ENCODE measurements at places on chromosomes 13 and 19.
A peak's percentile ranks its signal among the peaks of the same experiment; 100 is the strongest.

- no peak for DNase-seq
Measured at GRCh38 chr13:59337070-59337469, 826.7 kb downstream of the DIAPH3 start.

DNA sequence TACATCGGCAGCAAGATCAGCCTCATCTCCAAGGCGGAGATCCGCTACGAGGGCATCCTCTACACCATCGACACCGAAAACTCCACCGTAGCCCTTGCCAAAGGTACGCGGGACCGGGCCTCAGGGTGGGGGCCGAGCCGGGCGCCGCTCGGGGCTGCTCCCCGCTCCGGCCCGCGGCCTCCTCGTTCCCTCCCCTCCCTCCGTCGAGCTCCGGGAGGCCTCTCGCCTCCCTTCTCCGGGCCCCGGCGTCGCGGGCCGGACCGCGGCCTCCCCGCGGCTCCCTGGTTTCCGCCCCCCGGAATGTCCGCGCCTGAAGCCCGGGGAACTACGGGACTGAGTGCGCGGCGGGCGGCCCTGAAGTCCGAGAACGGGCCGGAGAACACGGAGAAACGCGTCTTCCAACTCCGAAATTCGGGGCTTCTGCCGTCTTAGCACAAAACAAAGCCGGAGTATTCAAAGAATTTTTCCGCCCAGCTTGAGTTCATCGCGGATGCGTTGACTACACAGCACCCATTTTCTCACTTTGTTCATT is 423 bp downstream of the LSM14A start:
- no peak for DNase-seq

DNA sequence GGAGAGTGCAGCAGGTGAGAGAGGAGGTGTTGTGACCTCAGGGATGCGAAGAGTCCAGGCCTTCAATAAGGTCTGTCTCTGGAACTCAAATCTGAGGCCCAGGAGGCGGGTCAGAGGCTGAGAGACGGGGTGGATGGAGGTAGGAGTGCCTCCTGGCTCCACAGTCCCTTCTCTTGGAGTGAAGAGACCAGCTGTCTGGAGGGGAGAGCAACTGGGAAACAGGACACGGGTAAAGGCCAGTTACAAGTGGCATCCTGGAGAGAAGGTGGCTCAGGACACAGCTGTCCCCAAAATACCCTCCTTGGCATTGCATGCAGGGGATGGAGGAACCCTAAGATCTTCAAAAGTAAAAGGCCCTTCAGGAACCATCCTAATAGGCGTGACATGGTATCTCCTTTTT is 19.2 kb downstream of the PDE4A start:
- DNase-seq: no peak

- peak; percentile 92 for DNase-seq
Measured at GRCh38 chr13:102394158-102395053, 7.4 kb downstream of the FGF14 start.

DNA sequence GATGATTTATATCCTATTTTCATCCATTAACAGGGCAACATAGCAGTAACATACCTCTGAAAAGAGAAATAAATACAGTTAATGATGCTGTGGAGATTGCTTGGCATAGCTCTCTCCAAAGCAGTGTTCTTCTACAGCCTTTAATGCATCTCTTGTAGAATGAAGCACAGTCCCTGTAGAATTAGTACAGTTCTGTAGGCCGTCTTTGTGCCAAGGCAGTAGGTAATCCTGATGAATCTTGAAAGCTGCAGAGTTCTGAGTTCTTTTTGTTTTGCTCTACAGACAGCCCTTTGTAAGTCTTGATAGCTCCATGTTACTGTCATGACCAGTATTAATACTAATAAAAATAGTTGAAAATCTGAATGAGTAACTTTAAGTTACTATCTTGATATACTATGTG is 184.2 kb downstream of the MAB21L1 start:
- DNase-seq: no peak

DNA sequence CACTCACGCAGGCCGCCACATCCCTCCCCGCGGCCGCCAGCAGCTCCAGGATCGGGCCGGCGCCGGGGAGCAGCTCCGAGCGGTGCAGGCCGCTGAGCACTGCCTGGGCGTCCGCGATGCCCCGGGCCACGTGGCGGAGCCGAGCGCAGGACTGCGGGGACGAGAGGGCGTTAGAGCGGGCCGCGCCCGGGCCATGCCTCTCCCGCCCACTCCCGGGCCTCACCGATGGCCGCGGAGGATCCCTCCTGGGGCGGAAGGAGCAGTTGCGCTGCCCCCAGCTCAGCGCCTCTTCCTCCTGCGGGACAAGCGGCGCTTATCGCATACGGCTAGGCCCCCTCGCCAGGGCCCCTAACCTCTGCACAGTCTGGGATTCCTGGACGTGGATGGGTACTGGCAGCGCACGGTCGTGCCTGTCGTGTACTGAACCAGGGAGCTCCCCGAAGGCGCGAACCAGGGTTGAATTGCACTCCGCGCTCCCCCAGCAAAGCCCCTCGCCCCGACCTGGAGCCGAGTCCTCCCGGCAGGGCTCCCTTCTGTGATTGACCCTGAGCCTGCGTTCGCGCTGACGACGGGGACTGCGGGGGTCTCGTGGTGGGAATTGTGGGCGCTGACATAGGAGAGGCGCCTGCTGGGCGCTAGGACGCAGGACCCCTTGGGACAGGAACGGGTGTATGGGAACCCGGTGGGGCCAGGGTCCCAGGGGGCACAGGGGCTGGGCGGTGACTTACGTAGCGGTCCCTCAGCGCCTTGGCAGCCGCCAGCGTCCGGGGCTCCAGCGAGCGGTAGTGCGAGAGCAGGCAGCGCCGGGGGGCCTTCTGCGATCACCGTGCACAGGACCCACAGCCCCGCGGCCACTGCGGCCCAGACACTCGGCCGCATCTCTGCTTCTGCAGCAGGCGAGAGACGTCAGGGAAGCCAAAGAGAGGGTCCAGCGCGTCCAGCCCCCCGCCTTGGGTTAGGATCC is 673 bp downstream of the IFNL4 start:
- no peak for DNase-seq

GRCh38 chr19:50549059-50549926 is 18.9 kb downstream of the LRRC4B start:
- no peak for DNase-seq

DNA sequence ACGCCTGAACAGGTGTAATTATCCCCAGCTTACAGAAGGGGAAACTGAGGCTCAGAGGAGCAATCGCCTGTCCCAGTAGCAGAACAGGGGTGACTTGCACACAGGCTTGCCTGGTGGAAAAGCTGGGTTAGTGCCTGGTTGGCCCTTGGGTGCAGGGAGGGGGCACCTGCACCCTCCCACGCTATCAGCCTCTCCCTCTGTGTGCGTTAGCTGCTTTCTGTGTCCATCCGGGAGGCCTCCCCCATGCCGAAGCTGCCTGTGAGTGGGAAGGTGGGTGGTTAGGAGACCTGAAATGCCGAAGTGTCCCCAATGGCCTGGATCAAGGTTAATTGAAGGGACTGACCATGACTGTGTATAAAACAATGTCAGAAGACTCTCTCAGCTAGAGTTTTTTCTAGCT is 295.0 kb downstream of the ZNF536 start:
- no peak for DNase-seq

- DNase-seq: no peak
Measured at GRCh38 chr13:30802501-30802900, 67.2 kb downstream of the ALOX5AP start.

GRCh38 chr13:57991041-57991440 is 359.5 kb downstream of the PCDH17 start:
- DNase-seq: no peak

- DNase-seq: no peak
Measured at GRCh38 chr13:27634791-27635190, 13.1 kb downstream of the POLR1D start.

DNA sequence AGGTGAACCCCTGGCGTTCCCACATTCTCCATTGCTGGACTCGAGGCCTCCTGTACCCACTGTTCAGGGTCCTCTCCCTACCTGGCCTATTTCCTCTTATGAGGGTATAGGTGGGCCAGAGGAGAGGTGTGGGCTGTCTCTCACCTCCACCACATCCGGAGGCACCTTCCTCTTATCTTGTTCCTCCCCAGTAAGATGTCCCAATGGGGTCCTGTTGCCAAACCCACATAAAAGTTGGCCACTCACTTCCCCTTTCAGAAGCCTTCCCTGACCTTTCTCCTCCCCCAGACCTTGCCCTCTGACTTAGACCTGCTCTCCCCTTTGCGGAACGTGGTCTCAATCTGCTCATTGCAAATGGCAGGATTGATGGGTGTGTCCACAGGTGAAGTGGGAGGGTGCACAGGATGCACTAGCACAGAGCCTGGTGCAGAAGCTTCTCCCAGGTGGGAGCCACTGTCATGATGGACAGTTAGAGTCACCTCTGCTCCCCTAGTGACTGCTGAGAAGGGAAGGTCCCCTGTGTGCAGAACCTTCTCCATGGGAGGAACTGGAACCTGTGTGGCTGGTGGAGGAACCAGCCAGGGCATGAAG is 1.3 kb downstream of the CYP4F3 start:
- DNase-seq: no peak

DNA sequence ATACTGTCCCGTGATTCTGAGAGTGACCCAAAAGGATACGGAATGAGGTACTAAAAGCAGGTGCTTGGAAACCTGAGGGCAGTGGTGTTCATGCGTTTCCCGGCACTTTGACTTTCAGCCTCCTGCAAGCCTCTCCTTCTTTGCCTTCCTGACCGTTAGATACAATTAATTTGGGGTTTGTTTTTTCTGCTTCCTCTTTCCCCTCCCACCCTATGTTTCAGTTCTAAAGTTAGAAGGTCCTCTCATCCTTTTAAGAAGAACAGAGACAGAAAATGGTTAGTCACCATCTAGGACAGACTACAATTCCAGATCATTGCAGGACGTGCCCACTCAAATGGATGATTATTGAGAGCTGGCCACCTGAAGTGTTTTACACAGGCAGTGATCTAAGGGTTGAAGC is 1.8 kb upstream of the LILRB4 start:
- DNase-seq: no peak

GRCh38 chr19:30336290-30336689 is 35.9 kb upstream of the ZNF536 start:
- no peak for DNase-seq

- no peak for DNase-seq
Measured at GRCh38 chr13:39688699-39689405, 33.4 kb downstream of the COG6 start.

DNA sequence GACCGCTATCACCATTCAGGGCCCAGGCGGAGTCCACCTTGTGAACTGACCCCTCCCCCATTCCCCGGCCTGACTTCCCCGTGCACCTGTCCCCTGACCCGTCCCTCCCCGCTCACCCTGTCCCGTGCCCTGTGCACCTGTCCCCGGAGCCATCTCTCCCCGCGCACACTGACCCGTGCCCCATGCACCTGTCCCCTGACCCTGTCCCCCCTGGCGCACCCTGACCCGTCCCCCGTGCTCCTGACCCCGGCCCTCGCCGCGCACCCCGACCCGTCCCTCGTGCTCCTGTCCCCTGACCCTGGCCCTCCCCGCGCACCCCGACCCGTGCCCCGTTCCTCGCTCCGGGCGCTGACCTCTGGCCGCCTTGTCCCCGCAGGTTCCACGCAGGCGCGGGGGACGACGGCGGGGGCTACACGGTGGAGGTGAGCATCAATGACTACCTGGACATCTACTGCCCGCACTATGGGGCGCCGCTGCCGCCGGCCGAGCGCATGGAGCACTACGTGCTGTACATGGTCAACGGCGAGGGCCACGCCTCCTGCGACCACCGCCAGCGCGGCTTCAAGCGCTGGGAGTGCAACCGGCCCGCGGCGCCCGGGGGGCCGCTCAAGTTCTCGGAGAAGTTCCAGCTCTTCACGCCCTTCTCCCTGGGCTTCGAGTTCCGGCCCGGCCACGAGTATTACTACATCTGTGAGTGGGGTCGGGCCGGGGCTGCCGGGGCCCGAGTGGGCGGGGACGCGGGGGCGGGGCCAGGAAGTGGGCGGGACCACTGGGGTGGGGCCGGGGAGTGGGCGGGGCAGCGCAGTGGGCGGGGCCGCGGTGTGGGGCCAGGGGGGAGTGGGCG is 9.7 kb downstream of the EFNA2 start:
- no peak for DNase-seq

GRCh38 chr19:36707134-36707533 is 19.7 kb downstream of the ZNF567 start:
- DNase-seq: no peak

- DNase-seq: no peak
Measured at GRCh38 chr13:29905845-29906244, 55.4 kb upstream of the UBL3 start.

DNA sequence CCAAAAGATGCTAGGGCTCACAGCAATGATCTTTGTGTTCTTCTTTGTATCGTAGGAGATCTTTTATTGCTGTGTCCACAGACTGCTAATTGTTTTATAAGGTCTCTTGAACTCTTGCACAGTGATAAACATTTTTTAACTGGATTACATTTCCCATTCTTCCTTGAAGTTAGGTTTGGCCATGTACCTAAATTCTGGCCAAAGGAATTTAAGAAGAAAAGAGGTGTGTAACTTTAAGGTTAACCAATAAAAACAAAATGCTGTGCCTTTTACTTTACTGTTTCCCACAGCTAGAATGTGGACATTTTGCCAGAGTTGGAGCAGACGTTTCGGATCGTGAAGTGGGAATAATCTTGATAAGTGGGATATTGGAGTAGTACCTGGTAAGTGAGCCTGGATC is 82.6 kb upstream of the GPC6 start:
- DNase-seq: no peak

DNA sequence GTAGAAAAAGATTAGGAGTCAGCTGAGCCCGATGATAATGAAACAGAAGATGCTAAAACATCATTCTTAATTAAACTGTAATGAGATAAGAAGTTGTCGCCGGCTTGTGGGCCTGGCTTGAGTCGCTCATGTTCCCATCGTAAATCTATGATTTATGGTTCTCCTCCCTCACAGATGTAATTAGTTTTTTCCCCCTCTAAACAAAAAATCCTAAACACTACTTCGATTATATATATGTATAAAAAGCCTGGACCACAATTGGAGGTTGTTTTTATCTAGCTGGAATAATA is 151.3 kb downstream of the PTPRS start:
- no peak for DNase-seq

- DNase-seq: no peak
Measured at GRCh38 chr13:95228130-95228529, 73.1 kb downstream of the ABCC4 start.

DNA sequence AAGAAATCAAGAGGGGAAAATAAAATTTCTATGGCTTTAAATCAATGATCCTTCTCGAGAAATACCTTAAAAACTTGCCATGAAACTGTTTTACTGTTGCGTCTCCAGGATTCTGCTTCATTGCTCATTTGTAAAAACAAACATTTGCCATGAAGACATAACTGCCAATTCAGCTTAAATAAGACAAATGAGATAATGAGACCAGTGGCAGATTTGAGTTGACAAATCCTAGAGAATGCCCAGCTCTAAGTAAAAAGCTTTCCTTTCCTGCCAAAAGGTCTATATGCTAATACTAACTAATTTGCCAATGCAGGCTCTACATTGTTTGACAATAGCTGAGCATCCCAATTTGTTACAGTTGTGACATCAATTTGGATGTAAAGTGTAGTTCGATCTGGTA is 400.5 kb upstream of the PCDH9 start:
- DNase-seq: no peak

- DNase-seq: no peak
Measured at GRCh38 chr19:379796-380195, 29.2 kb downstream of the C2CD4C start.

- DNase-seq: no peak
Measured at GRCh38 chr13:60164234-60164889, 634 bp upstream of the DIAPH3 start.

All from stimulated activated CD8-positive, alpha-beta memory T cell treated with anti-CD3 and anti-CD28 coated beads, Interleukin-7, amount 100 ng/mL, for 4 hours (primary cell).